Spleen (tissue), 13 donors: ENCODE measurements at places on chromosomes 6 and 20.

- DNase-seq: no peak
Measured at GRCh38 chr20:46646122-46646521, 5.1 kb downstream of the SLC13A3 start.

GRCh38 chr20:20897145-20897544 is 184.7 kb upstream of the RALGAPA2 start:
- DNase-seq: no peak

- no peak for DNase-seq
Measured at GRCh38 chr6:37860226-37860839, 40.8 kb downstream of the ZFAND3 start.

- DNase-seq: no peak
Measured at GRCh38 chr20:60116128-60116909, 158.1 kb downstream of the CDH26 start.

GRCh38 chr6:43283905-43284304 is 14.2 kb upstream of the SLC22A7 start:
- no peak for DNase-seq

- no peak for DNase-seq
Measured at GRCh38 chr6:96923871-96924493, 546 bp upstream of the KLHL32 start.

DNA sequence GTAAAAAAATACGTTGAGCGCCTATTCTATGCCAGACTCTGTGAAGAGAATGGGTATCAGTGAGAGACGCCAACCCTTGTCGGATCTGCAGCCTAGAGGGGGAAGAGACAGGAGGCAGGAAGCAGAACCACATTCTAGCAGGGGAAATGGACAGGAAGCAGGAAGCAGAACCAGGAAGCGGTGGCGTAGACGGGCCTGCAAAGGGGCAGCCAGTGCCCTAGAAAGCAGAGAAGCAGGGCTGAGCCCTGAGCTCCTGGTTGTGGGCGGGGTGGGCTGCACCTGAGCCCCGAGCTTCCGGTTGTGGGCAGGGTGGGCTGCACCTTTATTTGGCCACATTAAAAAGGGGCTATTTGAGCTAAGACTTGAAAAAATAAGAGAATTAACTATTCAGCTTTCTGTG is 71.9 kb downstream of the FAM120B start:
- DNase-seq: no peak

DNA sequence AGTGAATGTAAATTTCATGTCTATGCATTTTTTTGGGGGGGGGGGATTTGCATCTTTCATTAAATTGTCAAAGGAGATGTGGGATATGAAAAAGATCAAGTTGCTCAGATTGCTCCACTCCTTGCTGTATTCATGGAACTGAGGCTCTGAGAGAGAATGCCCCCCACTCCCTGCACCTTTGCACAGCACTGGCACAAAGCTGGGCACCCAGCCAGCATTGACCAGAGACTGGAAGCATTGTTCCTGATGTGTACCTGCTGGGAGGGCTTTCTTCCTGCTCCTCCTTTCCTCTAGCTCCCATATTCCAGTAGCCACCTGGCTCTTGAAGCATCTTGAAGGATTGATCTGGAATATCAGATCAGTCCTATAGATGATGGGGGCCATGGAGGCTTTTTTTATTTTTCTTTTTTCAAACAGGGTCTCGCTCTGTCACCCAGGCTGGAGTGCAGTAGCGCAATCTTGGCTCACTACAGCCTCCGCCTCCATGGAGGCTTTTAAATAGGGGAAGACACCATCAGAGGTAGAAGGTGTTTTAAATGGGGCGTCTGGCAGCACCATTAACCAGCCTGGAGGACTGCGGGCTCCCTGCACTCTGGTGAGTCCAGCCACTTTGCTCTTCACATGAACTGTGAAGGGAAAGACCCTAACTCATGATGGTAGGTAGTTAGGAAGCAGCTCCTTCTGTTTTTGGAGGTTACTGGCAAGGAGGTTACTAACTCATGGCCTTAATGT is 10.9 kb downstream of the DUSP15 start:
- peak; percentile 20 for DNase-seq

DNA sequence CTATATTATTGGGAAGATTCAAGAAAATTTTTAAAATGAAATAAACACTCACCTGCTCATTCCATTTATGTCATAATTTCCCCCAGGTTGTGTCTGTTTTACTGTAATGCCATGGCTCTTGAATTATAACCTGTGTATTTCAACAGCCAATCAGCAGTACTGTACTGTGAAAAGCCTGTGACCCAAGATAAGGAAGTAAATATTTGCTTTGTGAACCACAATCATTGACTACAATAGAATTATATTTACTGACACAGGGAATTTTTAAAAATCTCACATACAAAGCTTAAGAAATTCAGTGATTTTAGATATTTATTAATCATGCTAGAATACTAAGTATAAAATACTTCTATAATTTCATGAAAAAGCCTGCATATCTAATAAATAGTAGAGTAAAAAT is 6.0 kb downstream of the RGS17 start:
- no peak for DNase-seq

DNA sequence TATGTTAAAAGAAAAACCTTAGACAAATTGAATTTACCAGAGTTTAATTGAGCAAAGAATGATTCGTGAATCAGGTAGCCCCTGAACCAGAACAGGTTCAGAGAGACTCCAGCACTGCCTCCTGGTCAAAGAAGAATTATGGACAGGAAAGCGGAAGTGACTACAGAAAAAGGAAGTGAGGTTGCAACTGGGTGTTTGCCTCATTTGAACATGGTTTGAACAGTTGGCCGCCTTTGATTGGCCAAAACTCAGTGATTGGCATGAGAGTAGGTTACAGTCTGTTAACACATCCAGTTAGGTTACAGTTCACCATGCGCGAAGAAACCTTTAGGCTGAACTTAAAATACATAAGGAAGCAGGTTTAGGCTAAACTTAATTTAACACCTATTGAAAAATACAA is 248.8 kb downstream of the TFAP2A start:
- no peak for DNase-seq

- no peak for DNase-seq
Measured at GRCh38 chr20:60095456-60095855, 137.2 kb downstream of the CDH26 start.

GRCh38 chr6:104326173-104327001 is 533.3 kb downstream of the HACE1 start:
- no peak for DNase-seq

DNA sequence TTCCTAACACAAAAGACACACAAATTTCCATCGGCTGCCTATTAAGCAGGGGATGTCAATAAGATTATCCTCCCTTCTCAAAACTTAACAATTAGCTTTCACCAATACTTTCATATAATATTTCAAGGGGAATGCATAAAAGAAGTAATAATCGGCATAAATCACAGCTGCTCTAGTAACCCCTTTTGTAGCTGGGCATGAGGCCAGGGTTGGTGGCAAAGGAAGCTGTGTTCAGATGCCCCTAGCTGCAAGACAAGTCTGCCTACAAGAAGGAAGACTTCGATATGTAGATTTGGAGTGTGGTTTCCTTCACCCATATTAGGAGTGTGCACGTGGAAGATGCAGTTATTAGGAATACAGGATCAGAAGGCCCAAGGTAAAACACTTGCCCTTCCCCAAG is 156.9 kb upstream of the SSTR4 start:
- no peak for DNase-seq

- DNase-seq: no peak
Measured at GRCh38 chr6:39182604-39183003, 46.7 kb downstream of the KCNK5 start.

GRCh38 chr20:50579511-50579910 is 69.3 kb downstream of the PTPN1 start:
- DNase-seq: peak; percentile 31

GRCh38 chr6:138692058-138692977 is 81.3 kb upstream of the CCDC28A start:
- DNase-seq: peak; percentile 91

GRCh38 chr6:38549180-38549579 is 90.5 kb downstream of the BTBD9 start:
- DNase-seq: no peak

GRCh38 chr20:36246401-36246800 is 10.1 kb downstream of the AAR2 start:
- DNase-seq: no peak

GRCh38 chr6:9647599-9647998 is 767.3 kb downstream of the TFAP2A start:
- no peak for DNase-seq

GRCh38 chr6:131065824-131066171 is 2.8 kb upstream of the EPB41L2 start:
- no peak for DNase-seq

DNA sequence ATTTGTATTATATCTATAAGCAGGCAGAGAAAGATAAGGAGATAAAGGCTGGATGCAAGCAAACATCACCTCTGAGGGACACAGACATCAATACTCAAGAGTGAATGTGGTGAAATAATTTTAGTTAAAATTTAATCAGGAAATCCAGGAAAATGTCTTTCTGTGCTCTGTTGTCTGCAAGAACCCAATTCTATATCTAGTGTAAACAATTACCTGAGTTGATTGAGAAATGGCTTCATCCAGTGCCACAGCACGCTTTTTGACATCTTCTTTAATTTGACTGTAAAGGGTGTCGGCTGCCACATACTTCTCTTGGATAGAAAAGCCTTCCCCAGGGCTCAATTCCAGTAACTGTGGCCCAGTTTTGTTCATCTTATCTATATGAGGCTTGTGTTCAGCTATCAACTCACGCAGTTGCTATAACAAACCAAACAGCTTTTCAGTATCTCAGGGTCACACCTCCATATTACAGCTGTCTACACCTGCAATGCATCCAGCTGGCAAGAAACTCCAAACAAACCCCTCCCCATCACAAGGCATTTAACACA is 131.6 kb downstream of the DST start:
- DNase-seq: no peak

GRCh38 chr20:2301164-2301622 is 5.4 kb downstream of the TGM3 start:
- peak; percentile 88 for DNase-seq

DNA sequence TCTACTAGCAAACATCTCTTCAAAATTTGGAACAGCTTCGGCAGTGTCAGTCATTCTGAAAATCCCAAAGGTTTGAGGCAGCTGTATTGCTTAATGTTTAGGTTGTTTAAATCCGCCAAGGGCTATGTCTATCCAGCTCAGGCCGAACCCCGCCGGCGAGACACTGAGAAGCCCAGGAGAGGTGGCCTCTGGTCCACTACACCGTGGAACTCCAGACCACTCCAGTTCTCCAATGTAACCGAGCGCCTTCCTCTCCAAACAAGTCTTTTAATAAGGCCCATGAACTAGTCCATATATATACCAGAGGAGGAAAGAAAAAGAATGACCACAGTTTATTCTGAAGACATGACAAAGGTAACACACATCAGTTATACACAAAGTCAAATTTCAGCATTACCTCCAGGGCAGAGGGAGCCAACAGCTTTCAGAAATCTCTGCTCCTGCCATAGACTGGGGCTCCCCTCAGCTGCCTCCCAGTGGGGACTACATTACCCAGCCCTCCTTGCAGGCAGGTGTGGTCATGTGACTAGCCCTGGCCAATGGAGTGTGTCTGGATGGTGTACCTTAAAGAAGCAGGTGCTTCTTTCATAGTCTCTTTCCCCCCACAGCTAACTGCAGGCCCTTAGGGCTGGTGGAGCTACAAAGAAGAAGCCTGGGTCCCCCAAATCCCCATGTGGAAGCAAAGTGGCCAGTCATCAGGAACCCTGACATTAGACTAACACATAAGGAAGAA is at the start of gene RAMACL:
TSS of gene RAMACL (minus strand) at position 255 of the 733 bp plus-strand sequence. CDS start at position 54, 201 bp downstream.
- peak; percentile 90 for DNase-seq

- no peak for DNase-seq
Measured at GRCh38 chr6:11769811-11770545, 8.6 kb downstream of the ADTRP start.

GRCh38 chr6:137678451-137678850 is 184.3 kb upstream of the OLIG3 start:
- no peak for DNase-seq

GRCh38 chr6:79005497-79005896 is 72.6 kb downstream of the PHIP start:
- no peak for DNase-seq

DNA sequence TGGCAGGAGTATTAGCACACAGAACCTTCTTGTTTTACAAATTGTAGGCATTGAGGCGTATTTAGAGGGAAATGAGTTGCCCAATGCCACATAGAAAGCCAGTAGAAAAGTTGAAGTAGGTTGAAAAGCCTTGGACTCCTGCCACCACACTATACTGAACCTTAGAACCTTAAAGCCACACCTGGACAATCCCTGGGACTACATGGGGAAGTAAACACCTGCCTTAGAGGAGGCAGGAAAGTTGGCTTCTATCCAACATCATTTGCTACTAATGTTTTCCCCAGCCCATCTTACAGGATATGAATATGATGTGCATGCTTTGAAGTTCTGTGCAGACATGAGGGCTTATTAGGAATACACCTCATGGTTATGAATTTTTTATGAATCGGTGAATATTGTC is 5.3 kb upstream of the EPPIN start:
- no peak for DNase-seq
